ENCODE measurements at places on chromosomes 4 and X. TPM values are rescaled to one million over a fixed set of nuclear protein-coding genes. Genes with fewer than 3 reads are reported as not detected.
A peak's percentile ranks its signal among the peaks of the same experiment; 100 is the strongest.

- DNase-seq, result peak; percentile 85
Observed at GRCh38 chrX:2608638-2609430, 82.3 kb upstream of the CD99 start.

FAM47A gene
- total RNA-seq, result not detected

GPM6B gene
- 15.9 TPM for total RNA-seq

CCDC160 gene
- 1.3 TPM for total RNA-seq

TMEM154 gene
- total RNA-seq, result 86.5 TPM

Measured in ureter (tissue), 1 donor.